Upper lobe of right lung (tissue), 1 donor: ENCODE measurements at places on chromosomes 5 and 9. TPM values are rescaled to one million over a fixed set of nuclear protein-coding genes. Genes with fewer than 3 reads are reported as not detected.
A peak's percentile ranks its signal among the peaks of the same experiment; 100 is the strongest.

- H3K27me3 ChIP-seq = no peaks in the 10 kb centered on the region
- DNase-seq = no peak
- H3K4me1 ChIP-seq = no peaks in the 10 kb centered on the region
- no peak overlapping the region for H3K4me3 ChIP-seq
- H3K36me3 ChIP-seq = no peaks in the 10 kb centered on the region
Observed at GRCh38 chr5:431711-432050, 11.3 kb upstream of the EXOC3 start.

Gene INVS
- 22.2 TPM for total RNA-seq

GRCh38 chr9:83469722-83470121 is 68.5 kb downstream of the FRMD3 start:
- H3K4me3 ChIP-seq = no peak overlapping the region
- H3K27ac ChIP-seq = no peak overlapping the region
- no peaks in the 10 kb centered on the region for H3K36me3 ChIP-seq

DNA sequence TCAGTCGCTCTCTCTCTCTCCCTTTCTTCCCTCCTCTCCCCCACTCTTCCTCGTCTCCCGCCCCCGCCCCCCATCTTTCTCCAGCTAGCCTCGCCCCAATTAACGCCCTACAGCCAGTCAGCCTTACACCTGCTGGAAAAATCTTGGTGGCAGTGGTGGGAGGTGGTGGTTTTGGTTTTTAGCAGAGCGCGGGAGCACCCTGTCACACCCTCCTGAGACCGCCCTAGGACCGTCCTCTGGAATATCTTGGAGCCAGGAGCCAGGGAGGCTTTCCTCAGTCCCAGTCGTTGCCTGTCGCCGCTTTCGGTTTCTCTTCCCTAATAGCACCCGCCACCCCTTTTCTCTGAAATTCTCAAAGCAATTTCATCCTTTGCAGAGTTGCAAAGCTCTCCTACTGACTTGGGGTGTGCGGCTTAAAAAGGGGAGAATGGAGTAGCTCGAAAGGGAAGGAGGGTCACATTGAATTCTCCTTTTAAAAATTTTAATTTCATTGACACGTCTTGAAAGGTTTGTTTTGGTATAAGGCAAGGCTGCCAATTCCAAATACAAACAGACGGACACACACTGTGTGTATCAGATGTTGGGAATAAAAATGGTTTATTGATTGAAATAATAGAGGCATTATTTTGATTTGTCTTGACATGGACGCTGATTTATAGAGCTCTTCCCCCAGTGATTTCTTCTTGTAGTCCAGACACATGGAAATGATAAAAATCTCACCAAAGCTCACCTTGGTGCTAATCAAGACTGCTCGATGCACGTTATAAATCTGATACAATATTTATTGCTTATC is 301.3 kb downstream of the PARP8 start:
- peak overlapping the region; percentile 34 for H3K4me3 ChIP-seq
- H3K36me3 ChIP-seq = no peaks in the 10 kb centered on the region
- peaks cover 88% of the 10 kb centered on the region for H3K27me3 ChIP-seq
- no peak overlapping the region for H3K27ac ChIP-seq
- no peak for DNase-seq
